ENCODE measurements at places on chromosomes 5 and 9. TPM values are rescaled to one million over a fixed set of nuclear protein-coding genes. Genes with fewer than 3 reads are reported as not detected.

- H3K36me3 ChIP-seq, result no peaks in the 10 kb centered on the region
- DNase-seq, result peak; percentile 71
- no peaks in the 10 kb centered on the region for H3K27me3 ChIP-seq
- H3K4me3 ChIP-seq, result no peak overlapping the region
These were observed 136.7 kb downstream of the CAVIN4 start for GRCh38 chr9:100714372-100715099.

Gene PHF24
- total RNA-seq, result 0.66 TPM

Gene DRD1
- total RNA-seq, result not detected

Gene PPP3R2
- total RNA-seq, result not detected

Gene LRRC19
- total RNA-seq, result not detected
